ENCODE measurements at places on chromosomes 2 and 18.

DNA sequence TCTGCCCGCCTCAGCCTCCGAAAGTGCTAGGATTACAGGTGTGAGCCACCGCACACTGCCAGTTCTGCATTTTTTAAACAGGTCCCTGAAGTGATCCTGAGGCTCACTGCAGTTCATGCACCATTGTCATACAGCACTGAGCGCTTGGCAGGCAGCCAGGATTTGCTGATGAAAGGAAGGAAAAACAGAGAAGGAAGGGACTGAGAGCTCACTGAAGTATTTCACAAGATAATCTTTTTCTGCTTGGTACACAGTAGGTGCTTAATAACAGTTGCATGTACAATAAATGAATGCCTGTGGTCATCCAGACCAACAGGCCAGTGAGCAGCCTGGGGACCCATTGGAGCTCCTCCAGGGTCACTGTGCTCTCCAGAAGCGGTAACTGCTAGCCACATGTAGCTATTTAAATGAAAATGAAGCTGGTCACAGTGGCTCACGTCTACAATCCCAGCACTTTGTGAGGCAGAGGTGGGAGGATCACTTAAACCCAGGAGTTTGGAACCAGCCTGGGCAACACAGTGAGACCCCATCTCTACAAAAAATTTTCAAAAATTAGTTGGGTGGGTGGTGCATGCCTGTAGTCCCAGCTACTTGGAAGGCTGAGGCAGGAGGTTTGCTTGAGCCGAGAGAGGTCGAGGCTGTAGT lies 33.1 kb upstream of the SMAD7 start:
- DNase-seq = no peak

DNA sequence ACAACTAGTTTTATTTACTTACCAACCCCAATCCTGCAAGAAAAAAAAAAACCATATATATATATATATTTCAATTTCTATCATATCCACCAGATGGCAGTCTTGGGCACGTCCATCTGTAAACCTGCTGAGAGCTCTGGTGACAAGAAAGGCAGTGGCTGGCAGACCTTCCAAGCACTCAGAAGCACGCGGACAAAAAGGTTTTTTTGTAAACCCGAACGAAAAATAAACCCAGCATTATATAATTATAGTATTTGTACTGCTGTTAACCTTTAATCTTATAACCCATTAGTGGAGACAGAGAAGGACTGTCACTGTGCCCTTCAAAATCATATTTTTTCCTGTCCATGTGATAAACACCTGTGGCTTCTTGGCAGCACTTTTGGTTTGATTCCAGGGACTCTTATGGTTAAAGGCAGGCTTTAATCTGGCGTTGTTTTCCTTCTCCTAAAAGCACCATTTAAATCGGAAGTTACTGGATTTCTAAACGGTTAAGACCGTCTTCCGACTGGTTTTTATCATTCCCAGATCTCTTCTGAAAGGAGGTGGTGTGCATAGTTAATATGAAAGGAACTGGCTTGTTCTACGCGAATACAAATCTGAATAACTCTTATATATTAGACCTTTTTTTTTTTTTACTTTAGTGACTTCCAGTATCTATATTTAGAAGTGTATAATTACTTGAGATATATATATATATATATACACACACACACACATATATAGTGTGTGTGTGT lies 31.0 kb upstream of the SLC3A1 start:
- DNase-seq = peak; percentile 60

GRCh38 chr2:101064868-101065549 lies 62.9 kb downstream of the RPL31 start:
- DNase-seq = peak; percentile 2

DNA sequence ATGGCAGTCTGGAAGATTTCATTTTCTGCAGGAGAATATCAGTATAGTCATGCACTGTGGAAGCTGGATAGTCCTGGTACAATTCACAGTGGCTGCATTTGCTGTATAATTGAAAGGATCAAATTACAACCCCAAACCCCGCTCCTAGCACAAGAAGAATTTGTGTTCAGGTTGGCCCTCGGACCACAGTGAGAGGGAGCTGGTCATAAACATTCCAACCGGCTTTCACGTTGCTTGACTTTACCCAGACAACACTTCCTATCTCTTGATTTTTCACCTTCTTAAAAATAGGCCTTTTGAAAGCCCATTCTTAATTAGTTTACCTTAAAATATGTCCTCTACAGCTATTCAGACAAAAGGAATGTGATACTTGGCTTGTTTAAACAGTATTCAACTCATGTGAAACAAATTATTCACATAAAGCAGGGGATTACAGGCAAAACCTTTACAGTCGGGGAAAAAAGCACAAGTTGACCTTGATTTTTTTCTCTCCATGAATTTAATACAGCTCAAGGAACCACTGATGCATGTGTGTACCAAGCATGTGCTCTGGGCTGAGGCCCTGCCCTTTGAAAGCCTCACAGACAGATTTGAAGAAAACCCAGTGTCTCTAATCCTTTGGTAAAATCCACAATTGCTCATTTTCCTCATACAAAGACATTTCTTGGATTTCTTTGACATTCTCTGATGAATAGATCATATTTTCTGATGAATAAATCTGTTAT lies 143.0 kb upstream of the SOX11 start:
- peak; percentile 89 for DNase-seq

DNA sequence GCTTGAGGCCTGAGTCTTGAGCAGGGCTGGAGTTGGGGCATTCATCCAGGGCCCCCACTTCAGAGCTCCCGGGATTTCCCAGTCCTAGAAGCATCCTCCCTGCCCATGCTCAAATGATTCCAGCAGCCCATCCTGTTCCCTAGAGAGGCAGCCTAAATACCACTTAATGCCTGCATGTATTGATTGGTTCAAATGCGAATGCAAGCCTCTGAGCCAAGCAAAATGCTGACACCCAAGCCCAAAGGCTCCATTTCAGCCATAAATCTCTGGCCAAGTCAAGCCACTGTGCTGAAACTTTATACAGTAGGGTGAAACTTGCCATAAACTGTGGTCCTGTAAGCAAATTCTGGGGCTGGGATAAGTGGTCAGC lies 279.8 kb downstream of the CLIP4 start:
- no peak for DNase-seq

DNA sequence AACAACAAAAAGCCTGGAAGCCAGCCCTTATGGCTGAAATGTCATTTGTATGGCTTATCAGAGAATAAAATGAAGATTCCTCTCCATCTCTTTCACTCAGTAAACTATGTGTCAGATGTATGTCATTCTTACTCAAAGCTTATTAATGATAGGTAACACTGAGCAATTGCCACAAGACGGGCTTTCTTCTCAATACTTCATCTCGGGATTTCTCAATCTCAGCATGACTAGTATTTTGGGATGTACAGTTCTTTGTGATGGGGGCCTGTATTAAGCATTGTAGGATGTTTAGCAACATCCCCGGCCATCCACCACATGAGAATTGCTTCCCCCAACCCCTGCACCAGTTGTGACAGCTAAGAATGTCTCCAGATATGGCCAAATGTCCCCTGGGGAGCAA lies 80.2 kb downstream of the MREG start:
- no peak for DNase-seq

DNA sequence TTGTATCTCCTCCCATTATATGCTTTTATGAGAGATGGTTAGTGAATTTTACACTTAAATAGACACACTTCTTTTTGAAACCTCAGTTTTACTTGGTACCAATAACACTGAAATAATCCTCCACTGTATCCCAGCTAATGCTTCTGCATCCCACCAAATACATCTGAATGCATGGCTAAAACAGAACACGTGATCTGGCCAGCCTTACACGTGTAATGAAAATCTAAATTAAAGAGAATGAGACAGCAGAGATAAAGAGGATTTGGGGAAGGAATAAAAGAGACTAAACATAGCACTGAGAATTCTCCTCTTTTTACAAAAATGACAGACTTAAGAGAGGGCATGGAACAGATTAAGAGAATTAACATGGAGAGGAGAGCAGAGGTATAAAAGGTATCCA lies 612.2 kb downstream of the NRXN1 start:
- DNase-seq = no peak

DNA sequence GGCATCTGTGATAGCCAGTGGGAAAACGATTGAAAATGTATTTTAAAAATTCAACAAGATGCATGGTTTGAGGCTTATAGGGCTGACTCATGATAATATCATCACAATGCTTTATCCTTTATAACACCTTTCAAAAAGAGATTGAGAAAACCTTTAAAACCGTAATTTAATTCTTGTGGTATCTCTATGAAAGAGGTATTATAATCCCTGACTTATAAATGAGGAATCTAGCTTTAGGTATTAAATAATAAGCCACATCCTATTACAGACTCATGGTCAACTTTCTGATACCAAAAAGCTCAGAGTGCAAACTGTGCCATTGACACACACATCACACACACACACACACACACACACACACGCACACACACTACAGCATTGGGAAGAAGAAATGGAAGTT lies 134.6 kb upstream of the RAB12 start:
- no peak for DNase-seq

DNA sequence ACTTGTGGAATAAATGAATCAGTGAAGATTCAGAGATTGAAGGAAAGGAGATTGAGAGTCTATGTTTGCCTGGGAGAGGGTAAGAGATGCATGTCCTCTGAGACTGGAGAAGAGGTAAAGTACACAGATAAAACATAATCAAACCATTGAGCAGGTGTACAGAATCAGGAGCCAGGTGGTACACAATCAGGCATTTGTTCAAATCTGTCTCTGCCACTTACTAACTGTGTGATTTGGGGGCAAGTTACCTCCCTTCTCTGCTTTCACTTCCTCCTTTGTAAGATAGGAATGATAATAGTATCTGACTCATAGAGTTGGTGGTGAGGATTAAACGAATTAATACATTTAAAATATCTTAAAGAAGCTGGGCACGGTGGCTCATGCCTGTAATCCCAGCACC lies 94.0 kb downstream of the CDK15 start:
- DNase-seq = peak; percentile 24

- DNase-seq = peak; percentile 40
Measured at GRCh38 chr2:232292395-232293154, 86.0 kb upstream of the ALPP start.

DNA sequence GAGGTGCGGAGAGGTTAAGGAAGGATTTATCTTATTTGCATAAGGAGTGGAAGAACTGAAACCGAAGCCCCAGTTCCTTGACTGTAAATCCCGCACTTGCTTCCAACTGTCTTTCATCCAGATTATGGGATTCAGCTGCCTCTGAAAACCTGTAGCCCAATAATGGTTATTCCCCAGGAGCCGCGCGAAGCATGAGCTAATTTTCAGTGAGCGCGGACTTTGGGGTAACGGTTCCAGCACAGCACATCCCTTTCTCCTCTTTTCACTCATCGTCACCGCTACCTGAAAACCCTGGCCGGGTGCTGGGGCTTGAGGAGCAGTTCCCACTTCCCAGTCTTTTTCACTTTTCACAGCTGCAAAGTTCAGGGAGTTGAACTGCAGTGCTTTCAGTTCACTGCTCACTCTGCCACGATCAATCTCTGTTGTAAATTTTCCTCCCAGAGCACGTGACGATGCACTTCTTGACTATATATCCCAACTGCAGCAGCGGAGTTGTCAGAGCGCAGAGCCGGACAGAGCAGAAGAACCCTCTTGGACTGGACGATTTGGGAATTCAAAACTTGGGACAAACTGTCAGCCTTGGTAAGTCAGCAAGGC lies at the start of gene KCNE4:
TSS of gene KCNE4 (plus strand) at position 498 of the 597 bp plus-strand sequence. CDS start 641 bp downstream, outside the sequence.
- DNase-seq = peak; percentile 89

DNA sequence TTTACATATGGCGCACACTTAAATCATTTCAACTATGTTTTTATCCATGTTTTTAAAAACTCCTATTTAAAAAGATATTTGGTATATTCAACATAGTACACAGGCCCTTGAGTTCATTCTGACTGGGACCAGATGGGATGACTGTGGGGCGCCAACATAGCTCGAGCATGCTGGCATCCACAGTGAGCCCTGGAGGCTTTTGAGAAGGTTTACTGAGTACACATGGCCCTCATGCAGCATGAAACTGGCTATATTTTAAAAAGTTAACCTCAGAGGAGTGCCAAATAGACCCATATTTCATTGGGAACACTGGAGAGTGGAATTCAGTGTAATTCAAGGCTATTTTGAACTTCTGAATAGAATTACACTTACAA lies 83.6 kb downstream of the CCDC85A start:
- no peak for DNase-seq

GRCh38 chr2:135159191-135159590 lies 107.1 kb downstream of the RAB3GAP1 start:
- no peak for DNase-seq

DNA sequence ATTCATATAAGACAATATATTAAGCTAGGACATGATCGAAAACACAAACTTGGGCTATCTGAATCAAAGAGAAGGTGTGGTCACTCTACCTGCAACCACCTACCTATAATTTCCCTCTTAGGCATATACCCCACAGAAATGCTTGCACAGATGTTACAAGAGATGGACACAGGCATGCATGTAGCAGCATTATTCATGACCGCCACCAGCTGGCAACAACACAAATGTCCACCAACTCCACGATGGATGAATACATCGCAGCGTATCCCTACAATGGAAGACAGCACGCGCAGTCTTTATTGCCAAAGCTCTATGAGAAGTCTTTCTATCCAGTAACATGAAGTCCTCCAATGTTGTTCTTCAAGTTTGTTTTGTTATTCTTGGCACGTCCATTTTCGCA lies 90.8 kb downstream of the ARL4C start:
- DNase-seq = no peak

DNA sequence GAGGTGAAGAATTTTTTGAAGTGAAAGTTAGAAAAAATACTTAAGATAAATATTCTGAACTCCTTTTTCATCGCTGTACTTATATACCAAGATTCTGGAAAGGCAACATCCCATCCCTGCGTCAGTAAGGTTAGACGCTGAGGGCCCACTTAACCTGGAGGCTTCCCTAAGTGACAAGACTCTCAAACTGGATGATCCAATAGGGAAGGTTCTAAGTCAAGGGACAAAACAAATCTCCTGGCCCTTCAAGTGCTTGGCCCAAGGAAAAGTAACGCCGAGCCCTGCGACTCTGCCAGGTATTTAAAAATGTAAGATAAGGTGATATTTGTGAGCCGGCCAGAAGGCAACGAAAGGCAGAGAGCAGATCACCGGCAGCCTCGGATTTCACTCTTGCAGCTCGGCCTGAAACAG lies 1.3 kb downstream of the STK39 start:
- no peak for DNase-seq

DNA sequence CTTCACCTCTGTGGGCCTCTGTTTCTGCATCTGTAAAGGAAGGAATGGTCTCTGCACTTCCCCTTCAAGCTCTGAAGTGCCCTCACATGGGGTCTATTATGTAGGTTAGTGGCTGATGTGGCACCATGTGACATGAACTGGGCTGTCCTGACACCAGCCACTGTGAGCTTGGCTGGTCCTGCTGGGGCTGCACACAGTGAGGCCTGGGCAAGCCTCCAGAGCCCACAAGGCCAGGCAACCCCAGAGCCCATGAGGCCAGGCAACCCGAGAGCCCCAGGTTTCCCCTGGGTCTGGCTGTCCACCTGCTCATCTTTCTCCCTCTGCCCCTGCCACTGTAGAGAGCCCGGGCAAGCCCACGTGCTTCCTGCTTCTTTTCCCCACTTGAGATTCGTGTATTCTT lies 150.1 kb upstream of the SMAD2 start:
- DNase-seq = no peak

Measured in fibroblast of skin of abdomen (primary cell).